CD4-positive, alpha-beta T cell treated with Interleukin-17A for 1 hour (primary cell): ENCODE measurements at places on chromosomes 2 and 18.

GRCh38 chr2:210592726-210593125, 36.3 kb downstream of the CPS1 start:
- no peak for DNase-seq

DNA sequence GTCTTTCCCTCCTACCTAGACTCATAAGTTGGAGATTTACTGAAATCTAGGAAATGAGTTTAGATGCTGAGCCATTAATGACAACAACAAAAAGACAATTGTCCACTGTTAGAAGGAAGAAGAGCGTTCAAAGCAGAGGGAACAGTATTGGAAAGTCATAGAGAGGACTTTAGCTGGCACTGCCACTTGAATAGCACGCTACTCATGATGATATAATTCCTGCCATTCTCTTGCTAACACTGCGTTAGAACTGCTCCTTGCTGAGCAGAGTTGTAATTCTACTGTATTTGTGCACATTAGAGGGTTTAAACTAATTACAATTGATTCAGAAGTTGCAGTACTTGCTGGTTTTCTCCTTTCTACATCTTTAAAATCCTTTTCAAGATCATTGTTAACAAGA, 9.0 kb upstream of the AFTPH start:
- no peak for DNase-seq

GRCh38 chr2:45905632-45905958, 254.1 kb downstream of the PRKCE start:
- DNase-seq: no peak

DNA sequence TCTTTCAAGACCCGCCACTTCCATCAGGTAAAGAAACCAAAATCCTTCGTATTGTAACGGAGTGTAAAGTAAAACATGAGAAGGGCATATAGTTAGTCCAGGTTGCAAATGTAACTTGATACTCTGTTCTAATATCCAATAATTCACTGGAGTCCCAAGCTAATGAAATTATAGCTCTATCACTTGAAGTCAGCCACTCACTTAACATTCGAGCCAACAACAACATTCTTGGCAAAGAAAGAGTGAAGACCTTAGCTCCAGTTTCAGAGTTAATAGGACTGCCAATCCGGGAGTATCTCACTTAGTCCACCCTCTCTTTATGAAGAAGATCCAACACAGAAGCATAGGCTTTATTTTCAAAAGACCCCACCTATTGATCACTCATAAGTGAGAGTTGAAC, 298.0 kb upstream of the SOX11 start:
- DNase-seq: no peak

DNA sequence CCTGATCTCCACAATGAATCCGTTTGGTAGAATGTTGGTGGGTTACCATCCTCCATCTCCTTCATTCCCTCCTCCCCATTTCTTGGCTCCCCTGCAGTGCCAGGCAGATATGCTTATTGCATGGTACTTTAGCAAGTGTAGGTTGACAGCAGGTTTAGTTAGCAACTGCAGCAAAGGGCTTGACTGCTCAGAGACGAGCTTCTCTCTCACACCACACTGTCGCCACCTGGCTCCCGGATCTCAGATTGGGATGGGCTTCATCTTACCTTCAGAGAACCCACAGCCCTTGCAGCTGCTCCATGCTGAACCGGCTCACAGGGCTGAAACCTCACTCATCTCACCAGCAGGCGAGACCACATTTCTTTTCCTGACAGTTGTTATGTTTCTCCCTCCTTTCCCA, 88.8 kb downstream of the VWA3B start:
- no peak for DNase-seq

GRCh38 chr2:145032791-145033190, 512.9 kb upstream of the ZEB2 start:
- no peak for DNase-seq

DNA sequence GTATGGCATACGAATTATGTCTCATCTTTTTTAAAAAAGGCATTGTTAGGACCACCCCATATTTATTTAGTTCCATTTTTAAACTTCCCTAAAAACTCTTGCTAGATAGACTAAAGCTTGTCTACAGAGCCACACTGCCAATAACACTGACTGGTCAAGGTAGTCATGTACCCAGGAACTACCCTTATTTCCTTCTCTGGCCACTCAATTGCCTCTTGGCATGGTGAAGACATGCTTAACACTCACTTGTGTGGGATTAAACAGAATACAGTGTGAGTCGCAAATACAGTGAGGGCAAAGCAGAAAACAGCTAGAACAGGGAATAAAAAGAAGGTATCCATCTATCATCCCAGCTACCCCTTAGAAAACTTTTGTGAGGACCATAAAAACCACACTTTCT, 57.4 kb downstream of the KCNG3 start:
- DNase-seq: no peak

DNA sequence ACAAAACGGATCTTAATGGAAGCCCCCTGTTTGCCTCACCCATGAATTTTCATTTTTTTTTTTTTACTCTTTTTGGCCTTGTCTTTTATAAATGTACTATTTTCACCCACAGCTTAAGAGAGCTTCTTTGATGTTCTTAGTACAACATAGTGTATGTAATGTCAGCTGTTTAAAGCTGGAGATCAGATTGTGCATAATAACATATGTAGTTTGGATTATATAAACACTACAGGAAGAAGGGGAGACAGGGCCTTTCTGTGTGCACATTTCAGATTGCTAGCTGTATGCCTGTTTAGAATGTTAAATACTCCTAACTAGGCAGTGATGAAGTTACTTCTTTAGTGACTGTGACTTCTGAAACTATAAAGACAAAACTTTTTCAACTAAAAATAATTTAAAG, 2.1 kb upstream of the TANC1 start:
- no peak for DNase-seq

GRCh38 chr2:83003555-83003954, 1455.5 kb downstream of the SUCLG1 start:
- DNase-seq: no peak

- DNase-seq: no peak
Measured at GRCh38 chr2:241033994-241034393, 35.6 kb downstream of the SNED1 start.

- no peak for DNase-seq
Measured at GRCh38 chr2:167271932-167272331, 383.7 kb downstream of the XIRP2 start.

- no peak for DNase-seq
Measured at GRCh38 chr18:79488311-79489050, 92.8 kb downstream of the NFATC1 start.

DNA sequence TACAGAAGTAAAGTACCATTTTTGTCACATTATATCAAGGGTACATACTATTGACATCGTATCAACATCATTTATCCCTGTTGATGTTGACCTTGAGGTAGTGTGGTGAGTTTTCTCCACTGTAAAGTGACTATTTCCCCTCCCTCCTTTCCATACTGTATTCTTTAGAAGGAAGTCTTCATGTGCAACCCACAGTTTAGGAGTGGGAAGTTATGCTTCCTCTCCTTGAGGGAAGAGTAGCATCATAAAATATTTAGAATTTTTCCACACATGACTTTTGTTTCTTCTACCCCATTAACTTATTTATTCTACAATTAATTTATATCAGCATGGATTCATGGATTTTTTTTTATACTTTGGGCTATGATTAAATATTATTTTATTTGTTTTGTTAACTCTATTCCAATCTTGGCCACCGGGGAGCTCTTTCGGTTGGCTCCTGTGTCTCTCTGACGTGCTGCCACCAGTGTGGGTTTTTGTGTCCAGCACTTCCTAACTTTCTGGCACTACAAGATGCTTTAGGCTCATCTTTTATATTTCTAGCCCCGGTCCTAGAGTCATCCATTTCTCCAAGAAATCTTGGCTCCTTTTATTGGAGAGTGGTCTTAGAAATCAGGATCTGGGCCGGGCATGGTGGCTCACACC, 19.0 kb downstream of the AQP12B start:
- DNase-seq: no peak

GRCh38 chr2:177670791-177671535, 278.4 kb downstream of the AGPS start:
- DNase-seq: no peak

DNA sequence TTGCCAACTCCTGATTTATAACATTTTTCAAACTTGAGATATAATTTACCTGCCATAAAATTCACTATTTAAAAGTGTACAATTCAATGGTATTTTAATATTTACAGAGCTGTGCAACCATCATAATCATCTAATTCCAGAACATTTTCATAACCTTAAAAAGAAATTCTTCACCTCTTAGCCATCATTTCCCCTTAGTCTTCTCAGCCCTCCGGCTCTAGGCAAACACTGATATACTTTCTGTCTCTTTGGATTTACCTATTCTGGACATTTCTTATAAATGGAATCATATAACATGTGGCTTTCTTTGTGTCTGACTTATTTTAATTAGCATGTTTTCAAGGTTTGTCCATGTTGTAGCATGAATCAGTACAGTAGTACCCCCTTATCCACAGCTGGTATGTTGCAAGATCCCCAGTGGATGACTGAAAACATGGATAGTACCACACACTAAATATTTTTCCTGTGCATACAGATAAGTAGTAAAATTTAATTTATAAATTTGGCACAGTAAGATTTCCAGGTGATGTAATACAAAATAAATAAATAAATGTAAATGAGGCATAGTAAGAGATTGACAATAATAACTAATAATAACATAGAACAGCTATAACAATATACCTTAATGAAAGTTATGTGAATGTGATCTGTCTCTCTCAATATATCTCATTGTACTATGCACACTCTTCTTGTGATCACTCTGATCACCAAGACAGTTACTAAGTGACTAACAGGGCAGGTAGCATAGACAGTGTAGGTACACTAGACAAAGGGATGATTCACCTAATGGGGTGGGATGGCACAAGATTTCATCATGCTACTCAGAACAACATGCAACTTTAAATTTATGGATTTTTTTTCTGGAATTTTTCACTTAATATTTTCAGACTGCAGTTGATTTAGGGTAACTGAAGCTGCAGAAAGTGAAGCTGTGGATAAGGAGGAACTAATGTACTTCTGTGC, 73.1 kb downstream of the RAB3GAP1 start:
- DNase-seq: no peak

- no peak for DNase-seq
Measured at GRCh38 chr2:54073796-54074195, 41.6 kb upstream of the ACYP2 start.

DNA sequence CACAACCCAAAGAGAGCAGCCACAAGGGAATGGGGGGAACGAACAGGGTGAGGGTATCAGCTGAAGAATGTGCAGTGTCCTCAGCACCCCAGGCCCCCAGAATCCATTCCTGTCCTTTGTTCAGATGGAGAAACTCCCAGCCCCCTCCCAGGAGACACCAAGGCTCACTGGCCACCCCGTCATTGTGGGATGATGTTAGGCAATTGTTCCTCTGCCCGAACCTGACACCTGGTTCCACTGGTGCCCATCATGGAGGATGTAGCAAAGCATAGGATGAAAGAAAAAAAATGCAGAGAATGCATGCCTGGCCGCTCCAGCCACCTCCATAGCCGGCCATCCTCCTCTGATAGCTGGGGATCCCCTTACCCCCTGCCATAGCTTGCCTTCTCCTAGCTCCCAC, 197.3 kb upstream of the TWIST2 start:
- no peak for DNase-seq

GRCh38 chr2:70772486-70773155, 4.6 kb upstream of the ADD2 start:
- no peak for DNase-seq

GRCh38 chr2:133633881-133634409, 65.7 kb upstream of the NCKAP5 start:
- DNase-seq: no peak

GRCh38 chr2:202165945-202166344, 72.5 kb downstream of the SUMO1 start:
- DNase-seq: no peak

DNA sequence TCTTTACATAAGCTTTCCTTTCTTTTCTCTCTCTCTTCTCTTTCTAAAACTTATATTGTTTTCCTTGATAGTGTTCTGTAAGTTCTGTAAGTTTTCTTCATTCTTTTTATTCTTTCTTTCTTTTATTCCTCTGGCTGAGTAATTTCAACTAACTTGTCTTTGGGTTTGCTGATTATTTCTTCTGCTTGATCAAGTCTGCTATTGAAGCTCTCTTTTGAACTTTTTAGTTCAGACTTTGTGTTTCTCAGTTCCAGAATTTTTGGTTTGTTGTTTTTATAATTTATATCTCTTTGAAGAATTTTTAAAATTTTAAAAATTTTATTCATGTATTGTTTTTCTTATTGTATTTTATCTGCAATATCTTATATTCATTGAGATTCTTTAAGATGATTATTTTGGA, 795.8 kb upstream of the SALL3 start:
- DNase-seq: no peak

DNA sequence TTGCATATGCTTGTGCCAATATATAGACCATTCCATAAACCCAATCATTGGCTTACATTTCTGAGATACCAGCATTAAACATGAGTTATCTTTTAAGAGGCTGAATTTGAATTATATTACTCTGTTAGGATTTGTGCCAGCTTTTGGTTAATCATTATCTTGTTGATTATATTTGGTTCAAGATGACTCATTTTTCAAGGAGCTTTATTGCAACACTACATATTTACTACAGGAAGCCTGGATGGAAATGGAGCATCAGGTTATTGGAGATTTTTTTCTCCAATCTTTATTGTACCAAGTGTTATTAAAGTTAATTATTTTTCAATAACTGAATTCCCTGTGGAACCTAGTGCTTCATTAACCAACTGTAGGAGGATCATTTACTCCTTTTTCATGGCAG, 26.4 kb downstream of the EML4 start:
- no peak for DNase-seq

DNA sequence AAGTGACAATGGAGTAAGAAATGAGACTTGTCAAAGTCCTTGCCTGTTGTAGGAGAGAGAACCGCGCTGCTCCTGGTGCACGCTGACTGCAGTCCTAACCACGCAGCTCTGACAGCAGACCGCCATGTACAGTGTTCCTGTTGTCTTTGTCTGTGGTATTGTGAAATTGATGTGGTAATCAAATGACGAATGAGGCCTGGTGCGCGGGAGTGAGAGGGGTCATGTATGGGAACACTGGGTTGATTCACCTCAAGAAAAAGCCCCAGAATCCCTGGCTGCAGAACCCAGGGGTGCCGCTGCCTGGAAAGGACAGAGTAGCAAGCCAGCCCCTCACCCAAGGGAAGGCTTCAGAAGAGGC, 64.0 kb downstream of the INPP4A start:
- peak; percentile 57 for DNase-seq
